ENCODE measurements at places on chromosomes 13 and 19. TPM values are rescaled to one million over a fixed set of nuclear protein-coding genes. Genes with fewer than 3 reads are reported as not detected.
A peak's percentile ranks its signal among the peaks of the same experiment; 100 is the strongest.

Gene ZSCAN4
- not detected for total RNA-seq

DNA sequence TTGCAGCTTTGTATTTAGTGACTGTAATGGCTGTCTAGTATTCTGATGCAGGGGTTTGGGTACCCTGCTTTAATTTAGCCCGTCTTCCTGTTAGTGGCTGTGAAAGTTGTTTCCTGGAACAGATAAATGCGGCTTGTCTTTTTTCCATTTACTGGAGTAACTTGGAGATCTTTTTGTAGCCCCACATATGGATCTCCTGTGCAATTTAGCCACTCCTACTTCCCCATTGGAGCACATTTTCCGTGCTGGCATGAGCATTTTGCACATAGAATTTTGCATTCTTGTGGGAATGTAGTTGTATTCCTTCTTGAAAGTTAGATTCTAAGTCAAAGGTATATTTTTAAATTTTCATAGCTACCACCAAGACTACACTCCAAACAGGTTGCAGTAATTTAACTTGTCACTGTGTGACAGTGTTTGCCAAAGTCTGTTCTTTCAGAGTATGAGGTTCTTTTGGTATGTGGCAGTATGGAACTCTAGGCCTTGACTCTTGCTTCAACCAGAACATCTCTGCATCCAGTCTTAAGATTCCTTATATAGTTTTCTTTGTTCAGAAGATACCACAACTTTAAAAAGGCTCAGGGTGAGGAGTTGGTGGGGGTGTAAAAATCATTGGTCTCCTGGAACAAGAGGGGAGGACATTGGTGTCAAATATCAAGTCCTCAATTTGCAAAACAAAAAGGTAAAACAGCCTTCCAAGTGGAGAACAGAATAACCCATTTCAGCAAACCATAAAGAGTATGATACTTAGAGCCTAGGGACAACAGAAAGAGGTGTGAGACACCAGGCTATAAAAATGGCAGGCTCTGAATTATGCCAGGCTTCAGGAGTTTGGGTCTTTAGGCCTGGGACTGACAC is 21.1 kb upstream of the CCDC97 start:
- no peak for DNase-seq
- peaks cover 47% of the 10 kb centered on the region for H3K36me3 ChIP-seq
- H3K27ac ChIP-seq: no peak overlapping the region

- no peak overlapping the region for H3K4me3 ChIP-seq
- no peaks in the 10 kb centered on the region for H3K4me1 ChIP-seq
- H3K36me3 ChIP-seq: no peaks in the 10 kb centered on the region
Observed at GRCh38 chr13:59261928-59262488, 901.7 kb downstream of the DIAPH3 start.

GRCh38 chr19:15476325-15476724 is 3.0 kb downstream of the PGLYRP2 start:
- peaks cover 11% of the 10 kb centered on the region for H3K27me3 ChIP-seq
- H3K4me3 ChIP-seq: no peak overlapping the region
- H3K4me1 ChIP-seq: no peaks in the 10 kb centered on the region
- no peaks in the 10 kb centered on the region for H3K36me3 ChIP-seq
- H3K27ac ChIP-seq: no peak overlapping the region

DNA sequence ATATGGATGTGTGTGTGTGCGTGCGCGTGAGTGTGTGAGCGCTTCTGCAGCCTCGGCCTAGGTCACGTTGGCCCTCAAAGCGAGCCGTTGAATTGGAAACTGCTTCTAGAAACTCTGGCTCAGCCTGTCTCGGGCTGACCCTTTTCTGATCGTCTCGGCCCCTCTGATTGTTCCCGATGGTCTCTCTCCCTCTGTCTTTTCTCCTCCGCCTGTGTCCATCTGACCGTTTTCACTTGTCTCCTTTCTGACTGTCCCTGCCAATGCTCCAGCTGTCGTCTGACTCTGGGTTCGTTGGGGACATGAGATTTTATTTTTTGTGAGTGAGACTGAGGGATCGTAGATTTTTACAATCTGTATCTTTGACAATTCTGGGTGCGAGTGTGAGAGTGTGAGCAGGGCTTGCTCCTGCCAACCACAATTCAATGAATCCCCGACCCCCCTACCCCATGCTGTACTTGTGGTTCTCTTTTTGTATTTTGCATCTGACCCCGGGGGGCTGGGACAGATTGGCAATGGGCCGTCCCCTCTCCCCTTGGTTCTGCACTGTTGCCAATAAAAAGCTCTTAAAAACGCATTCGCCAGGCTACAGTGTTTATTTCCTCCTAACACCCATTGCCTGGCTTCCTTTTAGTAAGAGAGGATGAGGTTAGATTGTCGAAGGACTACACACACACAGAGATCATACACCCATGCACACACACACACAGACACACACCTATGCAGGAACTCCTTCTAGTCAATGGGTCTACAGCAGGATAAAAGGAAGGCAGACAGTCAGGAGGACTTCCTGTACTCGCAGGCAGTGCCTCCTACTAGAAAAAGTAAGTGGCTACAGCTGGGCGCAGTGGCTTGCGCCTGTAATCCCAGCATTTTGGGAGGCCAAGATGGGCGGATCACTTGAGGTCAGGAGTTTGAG is 7.1 kb downstream of the FOSB start:
- H3K4me1 ChIP-seq: peaks cover 10% of the 10 kb centered on the region
- no peaks in the 10 kb centered on the region for H3K27me3 ChIP-seq
- no peak for DNase-seq
- H3K27ac ChIP-seq: no peak overlapping the region
- no peak overlapping the region for H3K4me3 ChIP-seq

- H3K36me3 ChIP-seq: no peaks in the 10 kb centered on the region
- H3K27me3 ChIP-seq: no peaks in the 10 kb centered on the region
- peak; percentile 50 for DNase-seq
- H3K4me1 ChIP-seq: peaks cover 3% of the 10 kb centered on the region
Observed at GRCh38 chr13:114035583-114036531, 62.0 kb upstream of the C13orf46 start.

- peaks cover 4% of the 10 kb centered on the region for H3K36me3 ChIP-seq
- H3K4me3 ChIP-seq: peak overlapping the region; percentile 49
- peak overlapping the region; percentile 100 for H3K27ac ChIP-seq
- no peaks in the 10 kb centered on the region for H3K27me3 ChIP-seq
Observed at GRCh38 chr19:4059453-4059871, 7.2 kb downstream of the ZBTB7A start.
